GM19239 (cell line): ENCODE measurements at places on chromosomes 5 and 9.

- no peak for DNase-seq
Measured at GRCh38 chr9:109290385-109290784, 30.5 kb downstream of the EPB41L4B start.

GRCh38 chr9:96782235-96782634, 4.3 kb upstream of the ZNF510 start:
- no peak for DNase-seq

DNA sequence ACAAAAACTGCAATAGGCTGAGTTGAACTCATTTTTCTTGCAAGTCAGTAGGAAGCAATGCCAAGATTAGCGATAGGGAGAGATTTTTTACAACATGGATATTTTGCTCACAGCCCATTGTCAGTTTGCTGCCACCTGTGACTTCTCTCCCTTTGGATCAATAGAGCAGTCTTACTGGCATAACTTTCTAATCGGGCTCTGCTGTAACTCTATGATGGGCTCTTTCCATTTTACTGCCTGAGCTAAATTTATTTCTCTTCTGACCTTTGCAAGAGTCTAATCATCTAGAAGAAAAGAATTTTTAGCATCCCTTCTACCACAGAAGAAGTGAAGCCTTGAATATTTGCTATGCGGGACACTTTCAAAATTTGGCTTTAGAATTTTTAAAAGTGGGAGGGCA, 53.6 kb upstream of the SGCD start:
- DNase-seq = no peak

DNA sequence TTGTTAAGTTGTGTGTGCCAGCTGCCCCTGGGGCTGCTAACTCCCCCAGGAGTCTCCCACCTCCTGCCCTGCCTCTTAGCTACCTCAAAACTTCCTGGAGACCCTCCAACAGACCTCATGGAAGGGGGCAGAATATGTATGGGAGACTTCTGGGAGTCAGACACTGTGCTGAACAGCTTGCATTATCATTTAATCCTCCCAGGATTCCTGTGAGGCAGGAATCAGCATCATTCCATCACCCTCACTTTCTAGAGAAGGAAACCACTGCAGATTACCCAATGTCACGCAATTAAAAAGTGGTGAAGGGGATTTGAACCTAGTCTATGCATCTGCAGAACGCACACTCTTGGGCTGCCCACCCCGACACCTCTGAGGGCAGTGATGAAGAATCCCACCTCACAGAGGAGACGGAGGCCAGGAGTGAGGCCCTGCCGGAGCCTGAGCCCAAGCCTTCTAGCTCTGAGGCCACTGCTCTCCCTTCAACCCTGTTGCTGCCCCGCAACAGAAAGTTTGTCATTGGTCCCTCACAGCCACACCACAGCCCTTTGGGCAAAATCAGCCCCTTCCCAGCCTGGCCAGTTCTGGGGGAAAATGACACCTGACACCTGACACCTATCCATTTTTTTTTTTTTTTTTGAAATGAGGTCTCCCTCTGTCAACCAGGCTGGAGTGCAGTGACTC, 30.3 kb upstream of the IL17B start:
- no peak for DNase-seq

GRCh38 chr5:83914662-83915418, 194.2 kb upstream of the HAPLN1 start:
- no peak for DNase-seq
